Stimulated activated CD4-positive, alpha-beta T cell treated with anti-CD3 and anti-CD28 coated beads, Interleukin-1b, Interleukin-23, amount 100 ng/mL, for 1 hour (primary cell): ENCODE measurements at places on chromosomes 7 and 10.

DNA sequence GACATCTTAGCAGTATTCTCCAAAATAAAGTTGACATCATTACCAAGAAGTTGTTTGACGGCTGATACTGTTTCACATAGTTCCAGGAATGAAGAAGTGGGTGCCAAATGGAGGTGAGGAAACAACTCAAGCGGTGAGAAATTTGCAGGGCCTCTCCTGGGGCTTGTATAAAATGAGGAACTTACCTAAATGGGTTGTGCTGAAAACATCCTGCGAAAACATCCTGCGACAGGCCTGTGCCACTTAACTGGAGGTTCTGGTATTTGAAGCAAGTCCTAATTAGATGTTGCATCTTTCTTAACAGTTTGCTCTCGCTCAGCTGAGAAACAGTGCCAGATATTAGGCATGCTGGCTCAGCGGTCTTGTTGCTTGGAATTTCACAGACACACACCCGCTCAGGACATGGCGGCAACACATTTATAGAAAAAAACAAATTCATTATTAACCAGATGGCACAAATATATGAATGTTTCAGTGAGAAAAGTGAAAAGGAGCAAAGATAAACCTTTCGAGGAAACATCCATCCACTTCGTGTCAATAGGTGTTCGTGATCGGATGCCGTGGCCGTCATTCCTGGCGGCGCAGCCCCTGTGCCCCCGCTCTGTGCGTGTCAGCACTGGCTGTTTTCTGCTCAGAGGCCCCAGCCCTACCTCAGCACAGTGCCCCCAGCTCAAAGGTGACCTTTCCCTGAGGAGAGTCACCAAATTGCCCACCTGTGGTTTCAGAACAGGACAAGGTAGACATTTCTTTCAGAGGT, 48.1 kb downstream of the CDC123 start:
- DNase-seq: no peak

GRCh38 chr7:55158541-55159382, 139.9 kb downstream of the EGFR start:
- DNase-seq: no peak

DNA sequence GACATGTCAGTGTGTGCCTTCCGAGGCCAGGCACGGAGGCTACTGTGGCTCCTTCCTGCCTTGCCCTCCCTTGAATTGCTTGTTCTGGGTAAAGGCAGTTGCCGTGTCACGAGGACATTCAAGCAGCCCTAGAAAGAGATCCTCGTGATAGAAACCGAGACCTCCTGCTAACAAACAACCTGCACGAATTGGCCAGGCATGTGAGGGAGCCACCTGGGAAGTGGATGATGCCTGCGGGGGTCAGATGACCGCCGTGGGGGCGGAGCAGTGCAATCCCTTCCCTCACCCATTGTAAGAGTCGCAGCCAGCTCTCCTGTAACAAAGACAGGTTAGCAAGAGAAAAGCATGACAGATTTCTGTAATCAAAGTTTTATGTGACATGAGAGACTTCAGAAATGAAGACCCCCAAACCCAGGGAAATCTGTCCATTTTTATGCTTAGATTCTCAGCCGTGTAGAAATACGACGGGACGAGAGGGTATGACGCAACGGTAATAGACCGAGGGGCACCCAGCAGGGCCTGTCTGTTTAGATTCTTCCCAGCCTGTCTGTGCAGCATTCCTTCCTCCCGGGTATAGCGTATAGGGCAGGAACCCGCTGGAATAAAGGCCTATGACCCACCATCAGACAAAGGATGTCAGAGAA, 241.7 kb downstream of the GATA3 start:
- DNase-seq: no peak

DNA sequence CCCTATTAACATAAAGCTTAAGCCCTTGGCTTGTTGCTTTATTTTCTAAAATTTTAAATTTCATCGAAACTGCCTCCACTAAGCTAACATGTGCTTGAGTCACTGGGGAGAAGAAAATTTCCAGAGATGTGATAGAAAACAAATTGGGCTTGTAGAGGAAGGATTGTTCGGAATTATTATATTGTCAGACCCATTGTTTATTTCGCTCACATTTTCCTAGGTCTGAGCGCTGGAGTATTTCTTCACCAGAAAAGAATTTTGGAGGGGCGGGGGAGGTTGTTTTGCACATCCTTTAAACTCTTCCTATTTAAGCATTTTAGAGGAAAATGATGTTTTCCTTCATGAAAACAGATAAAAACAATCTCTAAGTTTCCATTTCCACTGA, 29.1 kb downstream of the CELF2 start:
- no peak for DNase-seq

- no peak for DNase-seq
These were observed 68.2 kb upstream of the NRG3 start for GRCh38 chr10:81806842-81807241.

DNA sequence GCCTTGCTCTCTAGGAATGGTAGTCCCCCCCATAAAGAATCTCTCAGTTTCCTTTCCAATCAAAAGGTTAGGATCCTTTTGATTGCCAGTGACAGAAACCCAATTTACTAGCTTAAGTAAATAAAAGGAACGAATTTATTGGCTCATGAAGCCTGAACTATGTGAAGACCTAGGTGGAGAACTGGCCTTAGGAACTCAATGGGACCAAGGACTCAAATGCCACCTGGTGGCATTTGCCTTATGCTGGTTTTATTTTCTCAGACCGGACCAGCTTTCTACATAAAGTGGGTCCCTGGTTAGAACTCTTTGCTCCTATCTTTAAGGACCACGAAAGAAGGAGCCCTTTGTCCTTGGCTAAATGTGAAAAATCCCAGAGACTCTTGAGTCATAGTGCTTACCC, 25.4 kb downstream of the CFTR start:
- no peak for DNase-seq

DNA sequence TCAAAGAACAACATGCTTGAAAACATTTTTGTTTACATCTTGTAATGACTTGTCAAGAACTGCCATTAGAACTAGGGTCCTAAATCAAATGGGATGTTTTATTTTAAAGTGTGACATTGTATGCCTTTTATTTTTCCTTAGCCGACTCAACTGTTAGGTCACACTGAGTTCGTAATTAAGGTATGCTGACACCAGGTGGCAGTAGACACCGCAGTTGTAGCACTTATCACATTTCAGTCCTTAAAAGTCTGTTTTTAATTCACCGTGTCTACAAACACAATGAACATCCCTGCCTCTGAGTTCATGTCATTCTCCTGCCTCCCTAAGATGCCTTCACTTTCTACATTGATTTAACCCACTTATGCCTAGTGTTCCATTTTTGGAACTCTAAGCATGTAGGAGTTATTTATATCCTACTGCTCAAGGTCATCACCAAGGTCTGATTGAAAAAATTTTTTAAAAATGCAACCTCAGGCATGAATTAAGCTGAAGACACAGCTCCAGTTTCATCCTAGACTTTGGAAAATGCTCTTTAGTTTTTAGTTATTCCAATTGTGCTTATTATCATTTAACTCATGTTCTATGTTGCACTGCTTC, 186.1 kb downstream of the BMPER start:
- DNase-seq: no peak

GRCh38 chr7:22125436-22125835, 179.7 kb upstream of the CDCA7L start:
- no peak for DNase-seq

DNA sequence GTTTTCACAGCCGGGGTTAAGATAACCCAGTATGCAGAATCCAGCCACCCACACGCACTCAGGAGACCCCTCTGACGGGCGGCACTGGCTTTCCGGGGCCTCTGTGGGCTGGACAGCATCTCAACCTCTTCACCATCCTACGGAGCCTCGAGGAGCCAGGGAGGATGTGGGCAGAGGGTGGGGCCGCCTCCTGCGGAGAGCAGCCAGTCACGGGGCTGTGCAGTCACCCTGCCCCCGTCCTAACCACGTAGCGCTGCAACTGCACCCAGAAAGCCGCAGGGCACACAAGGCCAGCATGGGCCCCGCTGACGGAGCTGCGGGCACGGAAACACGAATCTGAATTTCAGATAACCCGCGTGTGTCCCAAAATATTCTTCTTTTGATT, 270.3 kb downstream of the ELFN1 start:
- DNase-seq: peak; percentile 52

GRCh38 chr10:104903433-104903832, 262.3 kb downstream of the SORCS3 start:
- no peak for DNase-seq

GRCh38 chr7:1884583-1885350, 214.7 kb downstream of the ELFN1 start:
- no peak for DNase-seq

DNA sequence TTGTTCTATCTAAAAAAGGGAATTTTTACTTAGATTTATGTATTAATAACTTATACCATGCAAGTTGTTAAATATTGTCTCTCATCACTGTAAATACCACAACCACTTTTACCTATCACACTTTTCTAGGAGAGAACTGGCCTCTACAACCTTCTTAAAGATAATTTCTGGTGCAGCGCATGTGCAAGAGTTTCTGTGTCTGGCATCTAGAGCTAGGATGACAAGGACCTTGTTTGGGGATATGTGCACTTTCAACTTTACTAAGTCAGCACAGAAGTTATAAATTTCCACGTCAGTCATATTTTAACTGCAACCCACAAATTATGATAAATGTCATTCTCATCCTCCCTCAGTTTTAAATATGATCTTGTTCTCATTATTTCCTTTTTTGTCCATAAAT, 156.9 kb upstream of the ADCY1 start:
- no peak for DNase-seq

DNA sequence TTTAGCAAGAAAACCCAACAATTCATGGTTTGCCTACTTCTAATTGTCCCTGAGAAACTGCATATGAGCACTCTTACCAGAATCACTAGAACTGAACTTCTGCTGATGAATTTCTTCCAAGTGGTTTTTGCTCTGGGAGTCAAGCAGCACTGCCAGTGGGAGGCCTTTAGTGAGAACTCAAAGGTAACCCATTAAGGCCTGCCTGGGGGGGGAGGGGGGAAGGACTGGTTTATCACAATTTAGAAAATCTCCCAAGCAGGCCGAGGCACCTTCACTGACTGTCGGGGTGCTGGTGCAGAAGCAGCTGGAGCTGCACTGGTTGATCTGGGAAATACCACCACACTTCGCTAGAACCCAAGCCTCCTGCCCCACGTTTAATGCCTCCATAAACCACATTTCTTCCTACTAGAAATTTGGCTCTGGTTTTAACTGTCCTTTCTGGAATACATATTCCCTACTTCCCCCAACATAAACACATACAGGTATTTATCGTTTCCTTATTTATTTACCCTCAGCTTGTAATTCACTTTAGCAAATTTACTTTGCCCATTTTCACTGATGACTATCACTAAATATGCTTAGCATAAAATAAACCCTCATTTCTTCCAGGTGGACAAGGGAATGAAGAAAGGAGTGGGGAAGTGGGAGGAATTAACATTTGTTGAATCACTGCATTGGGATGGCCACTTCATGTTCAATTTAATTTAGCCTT, 14.2 kb downstream of the ANK3 start:
- no peak for DNase-seq

DNA sequence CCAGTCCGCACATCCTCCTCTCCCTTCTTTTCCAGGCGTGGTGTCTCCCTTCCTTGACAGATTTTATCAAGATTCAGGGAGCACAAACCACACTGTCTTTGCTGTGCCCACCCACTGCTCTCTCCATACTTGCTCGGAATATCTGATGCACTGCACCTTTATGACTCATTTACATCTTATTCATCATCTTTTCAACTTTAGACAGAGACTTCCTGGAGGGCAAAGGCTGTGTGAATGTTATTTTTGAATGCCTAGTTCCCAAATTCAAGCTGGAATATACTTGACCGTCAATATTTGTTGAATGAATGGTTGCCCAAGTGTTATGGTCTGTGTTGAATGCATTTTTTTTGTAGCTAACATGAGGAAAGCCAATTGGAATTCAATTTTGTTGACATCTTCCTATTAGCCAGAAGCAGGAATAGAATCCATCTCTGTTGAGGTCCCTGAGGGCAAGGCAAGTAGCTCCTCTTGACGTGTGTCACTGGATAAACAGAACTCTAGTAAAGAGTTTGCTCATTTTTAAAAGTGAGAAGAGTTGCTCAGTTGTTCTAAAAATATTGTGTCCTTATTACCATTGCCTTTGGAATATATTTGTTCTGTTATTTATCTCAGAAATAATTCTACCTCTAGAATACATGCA, 95.0 kb downstream of the KLF6 start:
- DNase-seq: no peak

- no peak for DNase-seq
These were observed 93.2 kb upstream of the SAMD8 start for GRCh38 chr10:75018251-75018650.

- no peak for DNase-seq
These were observed 876 bp upstream of the PIK3AP1 start for GRCh38 chr10:96721207-96721572.

DNA sequence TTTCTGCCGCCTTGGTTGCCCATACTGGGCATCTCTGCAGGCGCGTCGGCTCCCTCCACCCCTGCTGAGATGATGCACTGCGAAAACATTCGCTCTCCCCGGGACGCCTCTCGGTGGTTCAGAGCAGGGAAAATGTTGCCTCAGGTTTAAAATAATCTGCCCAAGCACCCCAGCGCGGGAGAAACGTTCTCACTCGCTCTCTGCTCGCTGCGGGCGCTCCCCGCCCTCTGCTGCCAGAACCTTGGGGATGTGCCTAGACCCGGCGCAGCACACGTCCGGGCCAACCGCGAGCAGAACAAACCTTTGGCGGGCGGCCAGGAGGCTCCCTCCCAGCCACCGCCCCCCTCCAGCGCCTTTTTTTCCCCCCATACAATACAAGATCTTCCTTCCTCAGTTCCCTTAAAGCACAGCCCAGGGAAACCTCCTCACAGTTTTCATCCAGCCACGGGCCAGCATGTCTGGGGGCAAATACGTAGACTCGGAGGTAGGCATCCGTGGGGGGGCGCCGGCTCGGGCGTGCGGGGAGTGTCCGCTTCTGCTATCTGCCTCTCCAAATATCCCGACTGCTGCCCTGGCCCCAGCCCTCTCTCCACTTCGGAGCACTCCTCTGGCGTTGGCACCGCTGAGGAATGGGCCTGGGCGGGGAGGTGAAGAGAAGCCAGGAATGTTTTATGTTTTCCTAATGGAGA, at the start of gene CAV1:
Gene CAV1, plus strand, starts transcription at position 428 of the 689 bp plus-strand sequence. Its CDS starts 27 bp downstream, at position 455.
- DNase-seq: no peak

- no peak for DNase-seq
These were observed 58.5 kb upstream of the FERD3L start for GRCh38 chr7:19203686-19204085.

DNA sequence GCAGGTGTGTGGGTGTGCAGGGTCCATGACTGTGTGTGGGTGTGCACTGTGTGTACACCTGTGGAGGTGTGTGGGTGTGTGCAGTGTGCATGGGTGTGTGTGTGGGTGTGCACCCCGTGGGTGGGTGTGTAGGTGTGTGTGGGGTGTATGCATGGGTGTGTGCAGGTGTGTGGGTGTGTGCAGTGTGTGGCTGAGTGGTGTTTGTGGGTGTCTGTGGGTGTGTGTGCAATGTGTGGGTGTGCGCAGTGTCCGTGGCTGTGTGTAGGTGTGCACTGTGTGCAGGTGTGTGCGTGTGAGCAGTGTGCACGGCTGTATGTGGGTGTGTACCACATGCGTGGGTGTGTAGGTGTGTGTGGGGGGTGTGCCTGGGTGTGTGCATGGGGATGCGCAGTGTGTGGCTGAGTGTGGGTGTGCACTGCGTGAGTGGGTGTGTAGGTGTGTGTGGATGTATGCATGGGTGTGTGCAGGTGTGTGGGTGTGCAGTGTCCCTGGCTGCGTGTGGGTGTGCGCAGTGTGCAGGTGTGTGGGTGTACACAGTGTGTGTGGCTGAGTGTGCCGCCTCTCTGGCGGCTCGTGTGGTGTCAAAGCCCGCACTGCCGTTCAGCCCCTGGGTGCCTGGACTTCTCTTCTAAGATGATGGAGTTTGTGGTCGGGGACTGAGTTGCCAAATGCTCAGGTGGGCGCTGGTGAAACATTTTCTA, 208.3 kb downstream of the DNAJB6 start:
- no peak for DNase-seq

- DNase-seq: no peak
These were observed 17.1 kb downstream of the MBL2 start for GRCh38 chr10:52755297-52756062.
